ENCODE measurements at places on chromosomes 2 and 18.

DNA sequence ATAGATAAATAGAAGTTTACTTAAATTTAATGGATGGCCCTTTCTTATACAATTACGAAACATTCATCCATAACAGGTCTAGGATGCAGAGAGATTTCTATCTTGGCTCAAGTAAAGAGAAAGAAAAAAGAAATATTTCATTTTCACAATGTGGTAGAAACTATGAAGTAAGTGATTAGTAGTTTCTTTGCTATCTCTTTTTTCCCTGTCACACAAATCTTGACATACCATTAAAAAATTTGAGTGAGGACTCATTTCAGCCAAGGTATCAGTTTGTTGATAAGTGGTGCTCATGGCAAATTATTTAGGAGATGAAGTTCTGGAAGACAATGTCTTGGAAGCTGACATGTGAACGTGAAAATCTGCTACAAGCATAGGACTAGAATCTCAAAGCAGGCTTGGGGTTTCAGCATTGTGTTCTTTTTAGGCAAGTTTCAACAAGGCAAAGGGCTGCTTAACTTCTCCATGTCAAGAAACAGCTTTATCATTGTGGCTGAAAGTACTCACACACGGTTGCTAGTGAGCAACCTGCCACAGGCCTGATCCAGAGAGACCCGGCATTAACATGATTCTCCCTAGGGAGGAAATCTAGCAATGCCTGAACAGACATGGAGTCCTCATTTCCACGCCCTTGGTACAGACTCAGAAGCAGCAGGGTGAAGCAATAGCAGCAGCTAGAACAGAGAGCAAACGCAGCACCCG is 414.6 kb downstream of the DLGAP1 start:
- no peak for DNase-seq

GRCh38 chr2:143697744-143698143 is 568.5 kb downstream of the ARHGAP15 start:
- DNase-seq: no peak

- DNase-seq: peak; percentile 74
Measured at GRCh38 chr2:68698567-68699377, 35.8 kb upstream of the ARHGAP25 start.

GRCh38 chr2:240983361-240983995 is 14.9 kb upstream of the SNED1 start:
- DNase-seq: peak; percentile 35

DNA sequence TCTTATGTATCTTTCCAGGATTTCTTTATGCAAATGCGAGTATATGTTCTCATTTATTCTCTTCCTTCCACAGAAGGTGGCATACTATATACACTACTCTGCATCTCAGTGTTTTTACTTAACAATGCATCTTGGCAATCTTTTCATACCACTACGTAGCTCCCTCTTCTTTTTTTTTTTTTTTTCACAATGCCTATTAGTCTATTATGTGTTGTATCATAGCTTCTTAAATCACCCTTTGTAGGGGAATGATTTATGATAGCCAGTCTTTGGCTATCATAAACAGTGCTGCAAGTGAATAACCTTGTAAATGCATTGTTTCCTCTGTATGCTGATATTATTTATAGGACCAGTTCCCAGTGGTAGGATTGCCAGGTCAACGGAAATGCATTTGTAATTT is 204.2 kb downstream of the BABAM2 start:
- no peak for DNase-seq

DNA sequence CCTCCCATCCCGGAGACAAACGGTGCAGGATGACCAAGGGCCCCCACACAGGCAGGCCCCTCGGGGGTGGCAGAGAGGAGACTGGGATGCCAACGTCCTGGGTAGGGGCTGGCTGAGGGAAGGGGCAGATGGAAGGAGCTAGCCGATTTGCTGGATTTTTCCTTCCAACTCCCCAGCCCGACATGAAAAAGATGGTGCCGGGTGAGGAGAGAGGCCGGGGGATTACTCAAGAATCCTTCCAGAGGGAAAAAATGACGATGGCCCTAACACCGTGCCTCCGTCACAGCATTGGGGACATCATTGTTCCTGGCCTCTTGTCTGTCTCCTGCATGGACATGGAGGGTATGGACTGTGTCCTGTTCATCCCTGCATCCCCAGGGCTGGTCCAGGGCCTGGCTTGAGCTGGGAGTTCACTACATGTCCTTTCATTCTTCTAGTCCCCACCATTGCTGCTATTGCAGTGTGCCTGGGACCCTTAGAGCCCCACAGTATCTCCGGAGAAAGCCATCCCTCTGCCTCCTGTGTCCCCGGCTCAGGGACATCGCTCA is 217.7 kb downstream of the TNS1 start:
- no peak for DNase-seq

- DNase-seq: no peak
Measured at GRCh38 chr2:184322615-184323014, 275.7 kb upstream of the ZNF804A start.

GRCh38 chr2:86788881-86789686 is 1.6 kb downstream of the CD8A start:
- no peak for DNase-seq

DNA sequence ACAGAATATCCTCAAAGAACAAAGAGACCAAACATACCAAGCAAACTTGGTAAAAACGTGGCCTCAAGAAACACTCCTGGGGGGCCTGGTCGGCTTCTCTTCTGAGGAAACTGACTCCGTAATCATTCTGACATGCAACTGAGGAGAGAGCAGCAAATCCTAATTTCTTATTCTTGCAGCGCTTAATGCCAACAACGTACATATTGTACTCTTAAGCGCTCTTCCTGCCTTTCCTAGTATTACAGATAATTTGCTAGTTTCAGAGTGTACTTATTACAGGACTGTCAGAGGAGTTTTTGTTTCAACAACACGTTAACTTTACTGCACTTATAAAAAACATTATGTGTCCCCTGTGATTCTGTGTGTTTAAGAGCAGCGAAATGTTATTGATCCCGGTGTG is 64.9 kb downstream of the ZNF521 start:
- DNase-seq: no peak

GRCh38 chr2:24842081-24843050 is 49.1 kb downstream of the CENPO start:
- no peak for DNase-seq

DNA sequence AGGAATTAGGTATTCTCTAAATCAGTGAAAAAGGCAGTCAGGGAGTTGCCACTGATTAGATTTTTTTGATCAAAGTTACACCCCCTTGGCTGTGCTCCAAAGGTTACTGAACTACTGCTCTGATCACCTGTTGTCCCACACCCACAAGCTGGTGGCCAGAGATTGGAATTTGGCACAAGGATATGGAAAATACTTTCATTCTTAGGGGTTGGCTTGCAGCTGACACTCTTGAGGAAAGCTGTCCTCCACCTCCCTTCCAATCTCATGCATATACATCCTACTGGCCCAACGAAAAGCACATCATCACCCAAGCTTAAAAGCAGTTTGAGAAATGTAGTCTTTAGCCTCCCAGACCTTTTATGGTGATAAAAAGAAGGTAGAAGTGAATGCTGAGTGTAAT is 329.5 kb upstream of the CHAC2 start:
- no peak for DNase-seq

- no peak for DNase-seq
Measured at GRCh38 chr2:231047274-231047922, 9.3 kb upstream of the PSMD1 start.

DNA sequence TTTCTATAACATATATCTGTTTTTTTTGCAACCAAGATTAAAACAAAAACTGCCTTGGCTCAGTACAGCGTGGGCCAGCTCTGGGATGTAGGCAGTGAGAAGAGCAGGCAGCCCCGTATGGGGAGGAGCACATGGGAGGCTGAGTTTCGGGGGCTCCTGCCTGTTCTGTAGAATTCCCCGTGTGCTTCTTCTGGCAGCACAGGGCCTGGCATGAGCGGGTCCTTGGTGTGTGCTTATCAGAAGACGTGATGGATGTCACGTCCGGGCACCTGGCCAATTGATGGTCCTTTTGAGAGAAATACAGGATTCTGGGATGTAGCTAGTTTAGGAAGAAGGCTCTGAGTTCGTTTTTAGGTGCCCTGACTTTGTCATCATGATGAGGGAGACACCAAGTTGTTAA is 16.2 kb downstream of the IMPA2 start:
- DNase-seq: no peak

DNA sequence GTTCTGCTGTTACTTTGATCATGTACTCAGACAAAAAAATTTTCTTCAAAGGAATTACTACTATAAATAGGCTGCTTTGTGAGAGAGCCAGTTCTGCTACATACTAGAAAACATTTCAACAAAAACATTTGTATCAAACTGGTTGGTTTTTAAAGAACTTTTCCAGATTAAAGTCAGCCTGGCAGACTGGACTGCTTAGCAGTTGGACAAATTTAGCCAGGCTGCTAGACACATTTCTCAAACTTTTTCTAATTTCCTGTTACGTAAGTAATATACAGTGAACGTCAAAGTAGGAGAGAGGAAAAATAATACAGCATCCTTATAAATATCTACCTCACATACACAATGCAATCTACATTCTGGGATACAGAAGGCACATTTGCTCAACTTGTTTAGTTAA is 109.5 kb downstream of the SP3 start:
- DNase-seq: no peak

DNA sequence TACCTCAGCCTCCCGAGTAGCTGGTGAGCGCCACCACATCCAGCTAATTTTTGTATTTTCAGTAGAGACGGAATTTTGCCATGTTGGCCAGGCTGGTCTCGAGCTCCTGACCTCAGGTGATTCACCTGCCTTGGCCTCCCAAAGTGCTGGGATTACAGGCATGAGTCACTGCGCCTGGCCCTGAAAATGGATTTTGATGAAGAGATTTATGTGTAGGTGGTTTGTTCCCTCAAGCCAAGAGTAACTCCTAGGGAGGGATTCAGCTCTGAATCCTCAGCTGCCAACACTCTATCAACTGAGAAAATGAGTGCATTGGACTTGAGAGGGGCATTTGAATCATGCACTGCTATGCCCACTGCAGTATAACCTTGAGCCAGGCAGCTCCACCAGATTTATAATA is 17.5 kb upstream of the LIPG start:
- no peak for DNase-seq

DNA sequence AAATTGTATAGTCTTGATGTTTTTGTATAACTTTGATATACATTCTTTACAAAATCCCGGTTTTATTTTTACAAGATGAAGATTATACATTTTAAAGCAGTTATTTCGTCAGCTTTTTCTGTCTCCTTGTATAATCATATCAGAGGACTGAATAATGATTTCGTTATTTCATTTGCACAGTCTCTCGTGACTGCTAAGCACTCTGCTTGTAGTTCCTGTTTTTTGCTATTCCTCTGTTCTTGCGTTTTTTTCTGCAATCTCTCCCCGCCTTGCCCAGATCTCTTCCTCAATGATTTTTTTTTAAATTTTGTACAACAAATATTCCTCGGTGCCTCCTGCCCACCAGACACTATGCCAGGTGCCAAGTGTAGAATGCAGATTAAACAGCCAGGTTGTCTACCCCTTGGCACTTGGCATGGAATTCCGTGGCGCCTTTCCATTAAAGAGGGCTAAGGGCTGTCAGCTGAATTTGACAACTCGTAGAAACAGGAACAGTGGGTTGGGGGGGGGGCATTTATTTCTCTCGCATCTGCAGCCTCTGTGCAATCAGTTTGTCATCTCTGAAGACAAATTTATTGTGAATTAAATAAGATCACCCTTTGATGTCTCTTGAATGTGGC is 69.6 kb downstream of the KLHL29 start:
- DNase-seq: no peak

DNA sequence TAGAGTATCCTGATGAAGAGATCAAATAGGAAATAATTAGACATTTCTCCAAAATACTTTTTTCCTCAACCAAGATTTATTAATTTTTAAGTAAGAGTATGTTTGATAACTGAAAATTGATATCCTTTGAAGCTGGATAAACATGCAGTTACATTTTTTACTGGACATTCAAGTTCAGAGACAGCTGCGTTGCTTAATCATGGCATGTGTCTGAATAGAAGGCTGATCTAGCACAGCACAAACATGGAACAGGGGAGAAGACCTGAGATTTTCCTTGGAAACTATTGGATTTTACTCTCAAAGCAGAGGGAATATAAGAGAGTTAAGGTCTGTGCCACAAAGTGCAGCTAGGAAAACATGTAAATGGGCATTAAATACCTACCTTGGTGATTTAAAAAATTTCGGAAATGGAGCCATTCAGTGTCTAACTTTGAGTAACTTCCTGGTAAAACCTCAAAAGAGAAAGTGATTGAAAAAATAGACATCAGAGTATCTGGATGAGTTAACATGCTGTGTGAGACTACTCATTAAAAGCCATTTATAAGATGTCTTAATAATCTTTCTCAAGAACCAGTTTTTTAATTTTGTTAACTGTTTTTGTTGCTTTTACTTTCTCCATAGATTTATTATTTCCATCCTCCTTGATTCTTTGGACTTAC is 31.8 kb downstream of the CRIM1 start:
- no peak for DNase-seq

DNA sequence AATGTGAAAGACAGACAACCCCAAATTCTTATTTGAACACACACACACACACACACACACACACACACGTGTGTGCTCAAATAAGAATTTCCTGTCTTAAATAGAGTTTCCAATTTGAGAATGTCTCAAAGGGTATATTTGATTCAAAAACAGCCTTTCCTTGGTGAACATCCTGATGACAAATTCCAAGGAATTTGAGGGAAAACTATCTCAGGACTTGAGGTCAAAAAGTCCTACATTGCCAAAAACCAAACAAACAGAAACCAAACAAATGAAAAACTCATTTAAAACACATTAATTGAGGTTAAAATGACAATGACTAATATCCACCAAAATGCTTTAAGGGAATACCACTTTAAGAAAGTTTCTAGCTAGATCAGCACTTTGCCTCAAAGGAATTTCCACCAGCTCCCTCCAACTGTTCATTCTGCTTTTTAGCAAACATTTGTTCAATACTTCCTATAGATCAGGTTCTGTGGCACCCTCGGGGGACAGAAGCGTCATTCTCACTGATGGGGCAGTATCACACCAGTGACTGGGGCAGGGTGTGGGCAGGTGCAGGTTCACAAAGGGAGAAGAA is 232.1 kb upstream of the TRIB2 start:
- no peak for DNase-seq

DNA sequence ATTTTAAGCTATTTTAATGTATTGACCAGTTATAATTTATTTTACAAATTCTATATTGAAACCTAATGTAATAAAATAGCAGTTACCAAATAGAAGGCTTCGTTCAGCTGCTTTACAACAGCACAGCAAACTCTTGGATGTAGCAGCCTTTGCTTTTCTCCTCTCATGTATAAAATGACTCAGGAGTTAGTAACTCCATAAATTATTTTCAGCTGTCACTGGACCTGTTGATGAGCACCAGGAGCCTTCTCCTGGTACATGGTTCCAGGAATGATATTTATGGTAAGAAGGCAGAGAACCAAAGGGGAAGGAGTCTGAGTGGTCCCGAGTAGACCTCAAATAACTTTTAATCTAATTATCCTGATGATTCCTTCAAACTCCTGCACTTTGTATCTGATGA is 256.4 kb upstream of the NETO1 start:
- DNase-seq: no peak

GRCh38 chr2:197078535-197078934 is 152.0 kb upstream of the PGAP1 start:
- no peak for DNase-seq
